ENCODE measurements at places on chromosomes 3 and 15.

GRCh38 chr3:72606005-72606800, 242.0 kb downstream of the SHQ1 start:
- DNase-seq = no peak

DNA sequence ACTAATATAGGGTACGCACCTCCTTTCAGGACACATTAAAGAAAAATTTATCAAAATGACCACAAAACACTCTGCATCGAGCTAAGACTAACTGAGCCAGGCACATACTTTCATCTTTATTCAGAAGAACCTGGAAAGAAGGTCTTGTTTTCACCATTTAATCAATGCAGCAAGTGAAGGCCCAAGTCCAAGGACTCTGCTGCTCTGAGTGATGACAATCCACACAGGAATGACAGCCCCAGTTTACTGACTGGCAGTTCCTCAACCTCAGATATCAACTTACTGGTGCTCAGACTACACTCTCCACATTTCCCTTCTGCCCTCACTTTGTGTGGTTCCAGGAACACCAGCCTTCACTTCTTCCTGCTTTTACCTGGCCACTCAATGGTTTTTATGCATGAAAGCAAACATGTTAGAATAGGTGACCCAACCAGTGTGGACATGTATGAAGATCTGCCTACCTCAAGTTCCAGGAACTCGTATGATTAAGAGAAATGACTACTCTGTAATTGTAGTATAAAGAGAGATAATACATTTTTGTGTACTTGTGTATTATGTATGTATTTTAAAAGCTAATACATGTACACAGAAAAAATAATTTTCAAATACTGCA, 29.1 kb upstream of the RASA2 start:
- no peak for DNase-seq

DNA sequence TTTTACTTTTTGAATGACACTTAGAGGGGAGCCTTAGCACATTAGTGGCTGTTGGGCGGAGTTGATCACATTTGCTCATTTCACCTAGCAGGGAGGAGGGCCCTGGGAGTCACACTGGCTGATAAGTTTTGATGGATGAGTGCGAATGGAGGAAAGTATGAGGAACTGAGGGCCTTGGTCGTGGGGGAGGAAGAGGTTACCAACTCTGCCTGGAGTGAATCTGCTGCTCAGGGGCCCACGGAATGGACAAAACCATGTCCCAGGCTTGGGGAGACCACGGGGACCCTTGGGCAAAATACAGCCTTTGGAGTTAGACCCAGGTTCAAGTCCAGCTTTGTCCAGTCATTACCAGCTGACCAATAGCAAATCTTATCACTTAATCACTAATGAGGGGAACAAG, 5.1 kb upstream of the FLNB start:
- no peak for DNase-seq

- DNase-seq = no peak
These were observed 135.0 kb upstream of the UBE2E2 start for GRCh38 chr3:23068016-23068728.

DNA sequence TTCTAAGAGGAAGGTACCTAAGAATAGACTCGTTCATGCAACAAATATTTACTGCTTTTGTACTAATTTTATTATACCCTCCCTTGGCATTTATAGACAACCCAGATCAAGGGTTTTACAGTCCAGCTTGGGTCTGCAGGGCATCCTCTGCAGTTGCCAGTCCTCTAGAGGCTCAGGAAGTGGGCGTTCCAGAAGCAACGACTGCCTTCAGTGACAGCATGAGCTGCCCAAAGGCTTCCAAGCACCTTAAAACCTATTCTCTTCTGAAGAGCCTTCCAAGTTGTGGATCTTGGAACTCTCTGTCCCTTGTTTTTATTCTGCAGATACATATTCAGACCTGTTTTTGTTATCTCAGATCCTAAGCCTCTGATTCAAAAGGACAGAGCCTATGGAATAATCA, 95.6 kb downstream of the RAD18 start:
- DNase-seq = no peak

GRCh38 chr3:61813636-61814035, 252.3 kb downstream of the PTPRG start:
- no peak for DNase-seq

DNA sequence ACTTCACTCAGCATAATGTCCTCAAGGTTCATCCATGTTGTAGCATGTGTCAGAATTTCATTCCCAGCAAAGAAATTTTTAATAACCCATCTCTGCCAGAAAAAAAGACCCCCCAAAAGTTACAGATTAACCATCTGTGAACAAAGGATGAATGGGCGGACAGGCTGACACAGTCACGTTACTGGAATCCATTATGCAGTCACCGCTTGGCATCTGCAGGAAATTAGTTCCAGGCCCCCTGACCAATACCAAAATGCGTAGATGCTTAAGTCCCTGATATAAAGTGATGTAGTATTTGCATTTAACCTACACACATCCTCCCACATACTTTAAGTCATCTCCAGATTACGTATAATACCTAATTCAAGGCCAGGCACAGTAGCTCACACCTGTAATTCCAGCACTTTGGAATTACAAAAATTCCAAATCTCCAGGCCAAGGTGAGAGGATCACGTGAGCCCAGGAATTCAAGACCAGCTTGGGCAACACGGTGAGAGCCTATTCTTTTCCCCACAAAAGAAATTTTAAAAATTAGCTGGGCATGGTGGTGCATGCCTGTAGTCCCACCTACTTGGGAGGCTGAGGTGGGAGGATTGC, 1.5 kb upstream of the SLC12A8 start:
- DNase-seq = no peak

DNA sequence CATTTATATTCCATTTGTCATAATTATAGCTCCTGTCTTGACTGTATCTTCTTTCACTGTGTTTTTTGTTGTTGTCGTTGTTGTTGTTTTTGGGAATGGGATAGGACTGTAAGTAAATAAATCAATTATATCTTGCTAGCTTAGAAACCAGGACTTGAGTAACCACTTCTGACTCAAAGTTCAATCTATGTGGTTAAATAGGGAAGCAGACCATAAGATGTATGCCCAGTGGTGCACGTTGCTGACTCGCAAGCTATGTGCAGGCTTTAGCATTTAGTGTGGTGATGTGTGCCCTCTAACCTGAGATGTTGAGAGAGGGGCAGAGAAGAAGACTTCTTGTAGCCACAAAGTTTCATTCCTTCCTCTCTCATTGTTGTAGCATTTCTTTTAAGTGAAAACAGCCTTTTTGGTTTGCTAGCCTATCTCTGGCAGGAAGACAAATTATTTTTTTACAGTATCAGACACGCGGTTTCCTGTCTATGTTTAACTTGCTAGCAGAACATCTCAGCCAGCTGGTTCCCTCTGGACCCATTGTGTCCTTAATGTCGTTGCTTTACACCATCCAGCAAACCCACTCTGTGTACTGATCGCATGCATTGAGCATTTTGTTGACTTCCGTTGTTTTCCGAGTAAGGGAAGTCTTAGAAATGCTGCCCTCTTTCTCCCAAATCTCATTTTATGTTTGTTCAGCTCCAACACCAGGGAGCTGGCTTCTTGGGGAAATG, 52.1 kb downstream of the TGFBR2 start:
- DNase-seq = no peak

DNA sequence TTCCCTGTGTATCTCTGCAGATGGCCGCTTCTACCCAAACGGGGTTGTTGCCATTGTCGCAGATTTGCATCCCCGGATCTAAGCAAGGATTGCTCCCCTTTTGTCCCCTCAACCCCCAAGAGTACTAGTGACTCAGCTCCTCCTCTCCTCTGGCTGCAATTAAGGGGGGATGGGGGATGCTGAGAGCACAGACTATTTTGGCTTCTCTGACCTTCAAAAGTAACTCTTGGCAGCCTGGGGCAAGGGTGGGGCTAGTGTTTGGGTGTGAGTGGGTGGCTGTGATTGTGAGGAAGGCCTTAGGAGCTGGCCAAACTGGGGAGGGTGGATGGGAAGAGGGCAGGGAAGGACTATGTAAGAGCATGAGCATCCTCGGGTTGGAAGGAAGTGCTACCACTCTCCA, 1.2 kb upstream of the MAP1A start:
- no peak for DNase-seq

- peak; percentile 85 for DNase-seq
These were observed 87.0 kb downstream of the FOXB1 start for GRCh38 chr15:60091157-60091556.

- no peak for DNase-seq
These were observed 806.2 kb downstream of the NTRK3 start for GRCh38 chr15:87450314-87450713.

- DNase-seq = no peak
These were observed 28.2 kb upstream of the RSL24D1 start for GRCh38 chr15:55224892-55225291.

- DNase-seq = no peak
These were observed 253.6 kb downstream of the NR1D2 start for GRCh38 chr3:24198728-24199127.

GRCh38 chr15:68385240-68385561, 46.8 kb downstream of the ITGA11 start:
- DNase-seq = no peak

DNA sequence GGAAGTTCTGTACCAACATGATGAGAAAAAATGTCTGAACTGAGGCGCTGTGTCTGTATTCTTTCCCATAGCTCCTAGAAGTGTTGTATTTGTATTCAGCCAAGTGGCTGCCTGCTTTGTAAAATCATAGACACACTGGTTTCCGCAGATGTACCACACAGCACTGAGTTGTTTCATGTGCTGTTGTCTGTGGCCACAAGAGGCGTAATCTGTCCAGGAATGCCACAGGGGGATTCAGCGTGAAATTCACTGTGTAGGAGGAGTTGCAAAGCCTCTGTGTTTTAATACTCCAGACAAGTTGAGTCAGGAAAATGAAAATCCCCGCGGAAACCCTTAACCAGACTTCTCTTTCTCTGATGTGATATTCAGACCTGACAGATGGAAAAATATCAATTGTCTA, 462.2 kb downstream of the NSUN3 start:
- no peak for DNase-seq

DNA sequence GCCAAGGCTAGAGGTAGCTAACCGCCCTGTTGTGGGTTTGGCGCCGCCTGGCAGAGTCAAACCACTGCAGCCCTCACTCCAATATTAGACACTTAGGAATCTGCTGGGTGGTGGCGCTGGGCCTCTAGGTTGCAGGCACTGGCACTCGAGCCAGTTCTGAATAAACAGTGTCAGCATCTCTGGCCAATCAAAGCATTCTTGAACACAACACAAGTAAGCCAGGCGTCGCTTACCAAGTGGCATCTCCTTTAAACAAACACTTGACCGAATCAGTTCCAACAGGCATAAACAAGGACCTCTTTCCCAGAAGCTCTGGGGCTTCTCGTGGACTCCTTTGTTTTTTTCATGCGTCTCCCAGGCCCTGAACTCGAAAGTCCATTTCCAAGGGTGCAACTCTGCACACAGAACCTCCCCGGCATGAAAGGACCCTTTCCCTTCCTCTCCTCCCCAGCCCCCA, 82.3 kb downstream of the LRIG1 start:
- DNase-seq = no peak

GRCh38 chr3:141266186-141266585, 34.6 kb downstream of the PXYLP1 start:
- no peak for DNase-seq
